ENCODE measurements at places on chromosomes 11 and 22.
A peak's percentile ranks its signal among the peaks of the same experiment; 100 is the strongest.

DNA sequence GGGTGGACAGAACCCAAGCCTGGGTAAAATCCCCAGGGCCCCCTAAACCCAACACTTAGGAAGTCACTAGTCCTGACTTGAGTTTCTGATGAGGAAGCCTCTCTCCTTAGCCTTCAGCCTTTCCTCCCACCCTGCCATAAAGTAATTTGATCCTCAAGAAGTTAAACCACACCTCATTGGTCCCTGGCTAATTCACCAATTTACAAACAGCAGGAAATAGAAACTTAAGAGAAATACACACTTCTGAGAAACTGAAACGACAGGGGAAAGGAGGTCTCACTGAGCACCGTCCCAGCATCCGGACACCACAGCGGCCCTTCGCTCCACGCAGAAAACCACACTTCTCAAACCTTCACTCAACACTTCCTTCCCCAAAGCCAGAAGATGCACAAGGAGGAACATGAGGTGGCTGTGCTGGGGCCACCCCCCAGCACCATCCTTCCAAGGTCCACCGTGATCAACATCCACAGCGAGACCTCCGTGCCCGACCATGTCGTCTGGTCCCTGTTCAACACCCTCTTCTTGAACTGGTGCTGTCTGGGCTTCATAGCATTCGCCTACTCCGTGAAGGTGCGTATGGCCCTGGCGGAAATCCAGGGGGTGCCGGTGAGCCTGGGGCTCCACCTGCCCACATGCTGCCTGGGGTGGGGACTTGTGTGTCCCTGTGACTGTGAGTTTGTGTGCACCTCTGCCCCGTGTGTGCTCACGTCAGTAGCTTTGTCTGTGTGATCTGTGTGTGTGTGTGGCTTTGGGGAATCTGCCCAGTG is at the start of gene IFITM1:
Gene IFITM1, plus strand, starts transcription at position 254 of the 767 bp plus-strand sequence. Its CDS starts 131 bp downstream, at position 385.
- no peak for DNase-seq

- peak; percentile 6 for DNase-seq
Measured at GRCh38 chr22:45129703-45130524, 33.8 kb upstream of the NUP50 start.

DNA sequence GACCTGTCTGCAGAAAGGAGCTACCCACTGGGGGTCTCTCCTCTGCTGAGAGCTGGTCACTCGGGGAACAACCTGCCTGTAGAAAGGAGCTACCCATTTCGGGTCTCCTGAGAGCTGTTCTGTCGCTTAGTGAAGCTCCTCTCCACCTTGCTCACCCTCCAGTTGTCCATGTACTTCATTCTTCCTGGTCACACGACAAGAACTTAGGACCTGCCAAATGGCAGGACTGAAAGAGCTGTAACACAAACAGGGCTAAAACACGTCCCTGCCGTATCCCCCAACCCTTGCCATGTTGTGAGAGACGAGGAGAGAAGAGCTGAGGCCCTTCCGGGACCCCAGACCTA is 24.1 kb upstream of the RNASEH2C start:
- DNase-seq = no peak

GRCh38 chr11:16148301-16148931 is 207.9 kb downstream of the SOX6 start:
- DNase-seq = no peak

- no peak for DNase-seq
Measured at GRCh38 chr11:57069942-57070341, 81.2 kb downstream of the OR5AK2 start.

Measured in stimulated activated CD8-positive, alpha-beta memory T cell treated with anti-CD3 and anti-CD28 coated beads, Interleukin-4, amount 100 ng/mL, for 24 hours (primary cell).